ENCODE measurements at places on chromosomes 5 and 9.

DNA sequence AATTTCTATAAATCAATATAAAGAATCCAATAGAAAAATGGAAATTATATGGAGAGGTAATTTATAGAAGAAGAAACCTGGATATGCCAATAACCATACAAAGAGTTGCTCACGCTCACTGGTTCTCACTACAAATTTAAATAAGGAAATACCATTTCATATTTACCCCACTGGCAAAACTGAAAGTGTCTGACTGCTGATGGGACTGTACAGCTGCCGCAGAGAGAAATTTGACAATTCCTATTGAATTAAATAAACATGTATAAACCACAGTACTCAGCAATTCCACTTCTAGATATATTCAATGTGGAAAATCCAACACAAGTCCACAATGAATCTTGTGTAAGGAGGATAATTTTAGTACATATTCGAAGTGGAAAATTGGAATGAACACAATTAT, 830.4 kb upstream of the GRAMD2B start:
- DNase-seq, result no peak

DNA sequence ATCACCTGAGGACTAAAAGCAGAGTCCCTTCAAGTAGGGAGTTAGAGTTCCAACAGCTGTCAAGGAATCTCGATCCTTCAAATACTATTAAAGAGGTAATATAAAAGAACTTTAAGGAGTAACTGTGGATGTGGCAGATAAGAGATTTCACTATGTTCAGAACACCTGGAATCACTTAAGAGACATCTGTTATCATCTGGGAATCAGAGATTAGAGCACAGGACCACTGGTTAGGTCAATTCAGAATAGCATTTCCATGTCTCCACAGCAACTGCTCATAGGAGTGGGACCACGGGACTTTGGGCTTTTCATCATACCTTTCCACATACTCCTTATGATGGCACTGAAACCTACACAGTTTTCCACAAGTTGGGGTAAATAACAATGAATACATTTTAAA, 216.6 kb downstream of the DENND1A start:
- no peak for DNase-seq

DNA sequence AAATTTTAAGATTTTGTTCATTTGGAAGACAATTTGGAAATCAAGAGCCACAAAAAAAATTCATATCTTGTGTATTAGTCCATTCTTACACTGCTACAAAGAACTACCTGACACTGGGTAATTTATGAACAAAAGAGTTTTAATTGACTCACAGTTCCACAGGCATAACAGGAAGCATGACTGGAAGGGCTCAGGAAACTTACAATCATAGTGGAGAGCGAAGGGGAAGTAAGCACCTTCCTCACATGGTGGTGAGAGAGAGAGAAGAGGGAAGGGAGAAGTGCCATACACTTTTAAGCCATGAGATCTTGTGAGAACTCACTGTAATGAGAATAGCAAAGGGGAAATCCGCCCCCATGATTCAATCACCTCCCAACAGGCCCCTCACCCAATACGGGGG, 274.4 kb downstream of the KCNN2 start:
- DNase-seq, result no peak

- no peak for DNase-seq
Observed at GRCh38 chr9:8534828-8535227, 735.2 kb upstream of the DMAC1 start.

DNA sequence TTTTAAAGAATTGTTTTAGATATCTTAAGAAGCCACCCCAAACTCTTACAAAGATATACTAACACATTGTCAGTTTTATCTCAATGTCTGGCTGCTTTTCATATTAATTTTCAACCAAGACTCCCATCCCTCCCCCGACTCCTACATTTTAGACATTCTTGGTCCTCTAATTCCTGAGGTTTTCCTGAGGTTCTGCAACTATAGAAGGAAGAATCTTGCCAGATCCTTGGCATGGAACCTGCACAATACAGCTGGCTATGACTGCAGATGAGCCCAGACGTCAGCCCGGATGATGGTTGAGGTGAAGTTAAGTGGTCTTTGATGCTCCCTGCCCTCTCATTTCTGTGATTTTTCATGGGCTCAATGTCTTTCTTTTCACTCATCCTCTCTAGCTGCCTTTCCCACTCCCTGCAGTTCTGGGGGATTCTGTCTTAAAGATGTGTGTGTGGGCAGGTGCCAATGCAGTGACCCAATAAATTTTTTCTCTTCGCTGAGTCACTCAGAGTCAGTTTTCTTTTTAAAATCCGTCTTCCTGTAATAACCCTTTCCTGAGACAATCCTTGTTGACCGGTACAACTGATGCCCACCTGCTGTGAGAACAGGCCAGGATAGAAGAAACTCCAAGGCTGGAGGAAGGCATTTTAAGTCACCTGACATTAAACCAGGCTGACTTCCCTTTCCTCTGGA, 237.8 kb upstream of the GAS1 start:
- DNase-seq, result no peak

- no peak for DNase-seq
Observed at GRCh38 chr5:117829646-117830045, 1158.7 kb downstream of the DTWD2 start.

- DNase-seq, result no peak
Observed at GRCh38 chr9:32867601-32868204, 84.4 kb downstream of the TMEM215 start.
